Foreskin keratinocyte (primary cell): ENCODE measurements at places on chromosomes 2 and 18.

GRCh38 chr18:48824231-48824970, 126.4 kb downstream of the SMAD7 start:
- DNase-seq = no peak

- DNase-seq = no peak
Observed at GRCh38 chr18:77162580-77162979, 30.0 kb upstream of the MBP start.

GRCh38 chr2:126808929-126809328, 89.8 kb upstream of the TEX51 start:
- DNase-seq = no peak

DNA sequence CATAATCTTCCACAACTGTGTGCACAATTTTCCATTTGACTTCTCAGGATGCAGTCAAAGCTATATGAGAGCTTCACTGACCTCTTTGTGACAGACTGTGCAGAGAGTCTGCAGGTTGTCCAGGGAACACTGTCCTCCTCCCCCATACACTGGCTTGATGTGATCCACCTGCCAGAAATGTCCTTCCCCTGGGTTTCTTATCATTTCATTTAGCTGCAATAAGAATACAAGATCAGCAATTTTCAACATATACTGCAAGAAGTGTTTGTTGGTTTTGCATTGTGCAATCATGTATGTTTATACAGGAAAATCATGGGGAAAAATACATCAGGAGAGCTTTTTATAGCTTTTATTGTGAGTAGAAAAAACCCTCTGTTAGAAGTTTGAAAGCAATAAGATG, 150.7 kb downstream of the RAB3GAP1 start:
- no peak for DNase-seq

DNA sequence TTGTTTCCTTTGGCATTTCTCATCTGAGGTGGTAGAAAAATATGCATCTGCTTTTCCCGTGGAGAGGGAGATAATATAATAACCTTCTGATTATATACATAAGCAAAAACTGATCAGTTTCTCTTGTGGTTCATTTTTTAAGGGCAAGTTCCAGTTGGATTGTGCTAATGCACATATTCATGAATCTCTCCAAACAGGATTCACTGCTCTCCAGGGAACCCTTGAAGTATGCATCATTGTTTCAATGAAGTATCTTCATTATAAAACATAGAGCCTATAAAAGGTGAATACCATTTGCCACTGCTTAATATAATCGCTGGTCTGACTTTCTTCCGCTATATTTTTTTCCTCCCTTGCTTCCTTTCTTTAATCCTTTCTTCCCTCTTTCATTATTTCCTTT, 384.7 kb downstream of the FIGN start:
- DNase-seq = no peak

DNA sequence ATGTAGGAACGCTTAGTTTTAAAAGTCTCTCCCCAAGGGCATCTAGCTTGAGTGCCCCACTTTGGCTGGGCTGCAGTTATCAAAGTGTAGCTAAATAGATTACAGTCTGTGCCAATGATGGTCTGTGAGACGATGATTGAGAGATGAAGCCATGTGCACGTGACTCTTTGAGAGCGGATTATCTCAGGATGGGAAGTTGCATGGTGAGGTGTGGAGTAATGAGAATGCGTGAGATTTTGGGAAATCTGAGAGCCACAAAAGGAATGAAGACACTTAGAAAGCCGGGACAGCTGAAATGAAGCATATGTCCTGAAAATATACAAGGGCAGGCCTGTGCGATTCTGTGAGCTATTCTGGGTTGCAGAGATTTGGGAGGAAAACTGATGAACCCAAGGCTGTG, 370.0 kb downstream of the TGIF1 start:
- no peak for DNase-seq

GRCh38 chr2:137955536-137955935, 8.7 kb upstream of the HNMT start:
- no peak for DNase-seq

GRCh38 chr2:197209742-197210408, 100.7 kb downstream of the ANKRD44 start:
- DNase-seq = no peak

DNA sequence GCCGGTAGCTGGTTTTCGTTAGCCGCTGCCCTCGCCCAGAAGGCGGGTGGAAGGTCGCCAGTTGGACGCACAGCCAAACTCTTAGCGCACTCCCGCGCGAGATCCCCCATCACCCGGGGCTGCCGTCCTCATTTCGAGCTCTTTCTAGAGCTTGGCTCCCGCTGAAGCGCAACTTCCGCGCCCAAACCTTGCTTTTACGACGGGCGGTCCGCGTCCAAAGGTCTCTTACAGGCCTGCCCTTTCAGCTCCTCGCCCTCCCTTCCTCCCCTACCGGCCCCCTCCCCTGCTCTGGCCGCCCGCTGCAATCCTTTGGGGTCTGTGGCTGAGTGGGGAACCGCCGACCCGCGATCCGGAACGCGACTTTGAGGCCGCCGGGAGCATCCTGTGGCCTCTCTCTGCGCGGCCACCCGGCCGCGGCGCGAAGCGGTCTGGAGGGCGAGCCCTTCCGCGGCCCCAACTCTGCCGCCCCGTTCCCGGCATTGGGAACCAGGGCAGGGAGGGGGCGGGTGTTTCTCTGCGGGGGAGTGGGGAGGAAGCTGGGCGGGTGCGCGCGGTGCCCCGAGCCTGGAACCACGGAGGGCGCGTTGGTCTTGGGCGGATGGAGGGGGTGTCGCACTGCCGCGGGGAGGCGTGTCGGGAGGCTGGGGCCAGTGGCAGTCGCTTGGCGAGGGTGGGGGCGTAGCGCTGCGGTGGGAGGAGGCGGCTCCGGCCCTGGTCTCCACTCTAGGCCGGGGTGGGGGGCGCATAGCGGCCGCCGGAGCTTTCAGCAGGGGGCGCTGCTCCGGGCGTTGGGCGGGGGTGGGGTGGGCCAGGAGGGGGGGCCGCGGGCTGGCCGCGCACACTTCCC, at the start of gene GDF7:
GDF7 (plus strand) TSS at position 841 of the 847 bp plus-strand sequence. CDS start 96 bp downstream, outside the sequence.
- DNase-seq = no peak

DNA sequence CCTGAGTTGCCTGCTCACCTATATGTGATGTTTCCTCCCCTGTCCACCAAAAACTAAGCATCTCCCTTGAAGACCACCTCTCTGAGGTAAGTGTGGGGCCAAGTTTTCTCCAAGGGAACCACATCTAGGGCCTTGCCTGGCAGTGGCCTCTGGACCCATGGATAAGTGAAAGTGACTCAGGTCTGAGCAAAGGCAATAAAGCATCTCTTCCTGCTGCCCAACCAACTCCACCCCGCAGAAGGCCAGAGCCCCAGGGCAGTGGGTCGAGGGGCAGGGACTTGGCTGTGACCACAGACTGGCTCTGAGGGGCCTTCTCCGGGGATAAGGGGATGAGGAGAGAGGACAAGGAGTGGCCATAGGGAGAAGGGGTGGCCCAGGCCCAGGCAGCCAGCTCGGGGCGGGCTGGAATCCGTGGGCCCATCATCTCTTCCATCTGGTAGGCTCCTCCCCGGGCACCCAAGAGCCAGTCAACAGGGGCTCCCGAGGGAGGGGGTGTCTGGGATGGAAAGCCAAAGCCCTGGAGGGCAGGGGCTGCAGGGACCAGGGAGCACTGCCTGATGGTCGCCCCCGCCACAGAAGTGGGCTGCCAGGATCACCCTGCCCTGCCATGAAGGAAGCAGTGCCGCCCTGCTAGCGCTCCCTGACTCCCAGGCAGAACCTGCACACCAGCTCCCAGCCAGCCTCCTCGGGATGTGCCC, 33.4 kb downstream of the EMX1 start:
- DNase-seq = no peak

- no peak for DNase-seq
Observed at GRCh38 chr2:196067088-196067382, 1.6 kb downstream of the DNAH7 start.

- DNase-seq = no peak
Observed at GRCh38 chr2:219352448-219353023, 20.0 kb upstream of the RESP18 start.

GRCh38 chr2:5530011-5530696, 162.0 kb upstream of the SOX11 start:
- no peak for DNase-seq

- DNase-seq = no peak
Observed at GRCh38 chr18:62950246-62950645, 234.9 kb downstream of the PHLPP1 start.

DNA sequence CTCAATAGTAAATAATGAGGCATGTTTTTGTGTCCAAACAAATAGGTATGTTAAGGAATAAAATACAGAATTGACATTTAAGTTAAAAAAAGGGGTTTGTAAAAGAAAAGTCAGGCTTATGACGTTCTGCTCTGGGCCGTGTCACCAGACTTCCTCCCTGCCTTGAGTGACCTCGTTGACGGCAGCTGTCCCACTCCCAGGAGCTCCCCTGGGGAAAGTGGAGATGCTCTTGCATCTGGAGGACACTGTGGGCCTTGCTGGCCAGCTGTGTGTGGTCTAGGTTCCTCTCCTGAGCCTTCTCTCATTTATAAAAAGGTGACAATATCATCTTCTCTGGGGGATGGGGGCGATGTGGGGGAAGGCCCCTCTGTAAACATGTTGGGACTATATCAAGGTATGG, 196.2 kb downstream of the CLIP4 start:
- DNase-seq = no peak

DNA sequence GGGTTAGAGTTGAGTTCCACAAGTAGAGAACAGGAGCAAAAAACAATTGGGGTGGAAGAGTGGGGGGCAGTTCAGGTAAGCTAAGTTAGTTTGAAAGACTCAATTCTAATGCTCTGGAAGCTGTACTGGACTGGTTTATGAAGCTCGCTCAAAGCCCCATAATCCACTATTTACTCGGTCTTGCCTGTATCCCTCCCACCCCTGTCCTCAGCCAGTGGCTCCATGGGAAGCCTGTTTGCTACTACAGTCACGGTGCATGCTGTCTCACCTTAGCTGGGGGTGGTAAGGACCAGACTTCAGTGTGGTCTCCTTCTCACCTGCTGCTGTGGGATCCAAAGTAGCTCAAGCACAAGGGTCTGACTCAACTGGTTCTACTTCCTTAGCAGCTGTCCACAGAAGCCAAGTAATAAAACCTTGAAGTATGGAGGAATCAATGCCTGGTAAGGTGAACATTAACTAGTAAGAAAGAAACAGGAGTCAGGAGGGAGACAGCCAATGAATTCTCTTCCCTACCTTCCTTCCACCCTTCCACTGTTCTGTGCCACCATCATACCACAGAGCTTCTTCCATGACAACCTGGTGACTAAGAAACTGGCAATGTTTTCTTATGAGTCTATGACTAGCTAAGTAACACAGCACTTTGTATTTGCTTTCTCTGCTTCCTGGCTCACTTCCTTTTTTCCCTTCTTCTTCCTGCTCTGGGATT, 230.8 kb downstream of the SRBD1 start:
- peak; percentile 54 for DNase-seq

GRCh38 chr2:96839293-96839874, 4.4 kb downstream of the ANKRD23 start:
- no peak for DNase-seq

DNA sequence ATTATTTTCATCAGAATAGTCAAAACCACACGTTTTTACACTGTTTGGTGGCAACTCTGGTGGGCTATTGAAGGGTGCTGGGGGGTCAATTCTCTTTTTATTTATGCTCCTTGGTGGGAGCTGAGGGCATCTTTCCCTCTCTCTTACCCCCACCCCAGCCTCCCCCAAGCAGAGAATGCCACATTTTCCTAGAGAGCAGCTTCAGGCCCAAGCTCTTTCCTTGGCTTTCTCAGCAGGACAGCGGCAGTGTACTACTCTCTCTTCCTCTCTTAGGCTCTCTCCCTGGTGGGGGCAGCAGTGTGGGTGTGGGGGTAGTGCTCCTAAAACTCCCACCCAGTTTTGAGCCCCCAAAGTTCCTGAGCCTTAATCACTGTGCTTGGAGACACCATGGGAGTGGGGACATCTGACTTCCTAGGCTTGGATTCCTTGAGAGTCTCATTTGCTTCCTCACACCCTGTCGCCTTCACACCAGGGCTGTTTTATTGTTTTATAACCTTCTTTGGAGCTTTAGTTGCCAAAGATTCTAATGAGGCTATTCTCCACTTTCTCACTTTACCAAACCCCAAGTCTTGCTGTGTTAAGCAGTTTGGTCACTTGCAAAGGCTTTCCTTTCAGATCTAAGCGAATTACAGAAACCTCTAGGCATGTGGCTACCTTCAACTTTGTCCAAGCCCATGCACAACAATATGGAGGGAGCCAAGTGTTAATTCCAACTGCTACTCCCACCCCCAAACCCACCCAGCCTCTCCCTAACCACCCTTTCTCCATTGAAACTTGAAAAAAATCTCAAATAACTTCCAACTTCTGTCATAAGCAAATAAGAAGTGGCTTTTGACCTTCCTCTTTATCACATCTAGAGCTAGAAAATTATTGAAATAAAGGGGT, 6.0 kb upstream of the HOXD4 start:
- DNase-seq = no peak

GRCh38 chr2:235170536-235171521, 219.0 kb downstream of the SH3BP4 start:
- peak; percentile 67 for DNase-seq

DNA sequence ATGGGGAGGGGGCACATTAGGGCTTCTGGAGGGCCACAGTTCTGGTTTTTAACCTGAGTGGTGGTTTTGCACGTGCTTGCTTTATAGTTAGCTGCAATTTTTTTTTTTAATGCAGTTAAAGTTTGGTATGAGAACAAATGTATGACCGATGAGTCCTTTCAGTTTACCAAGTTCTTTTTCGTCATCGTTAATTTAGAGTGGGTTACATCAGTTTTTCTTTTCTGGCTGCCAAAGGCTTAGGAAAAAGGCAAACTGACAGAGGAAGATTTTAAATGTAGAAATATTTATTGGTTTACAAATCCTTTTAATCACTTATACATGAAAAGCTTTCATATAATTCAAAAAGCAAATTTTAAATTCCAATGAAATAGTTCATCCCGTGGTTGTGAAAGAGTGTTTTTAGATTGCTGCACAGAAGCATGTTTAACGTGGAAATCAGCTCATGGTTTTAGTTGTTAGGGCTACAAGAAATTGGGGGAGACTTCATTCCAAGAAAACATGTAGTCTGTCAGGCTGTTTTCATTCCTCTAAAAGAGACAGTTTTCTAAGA, 82.9 kb downstream of the MSH2 start:
- no peak for DNase-seq

DNA sequence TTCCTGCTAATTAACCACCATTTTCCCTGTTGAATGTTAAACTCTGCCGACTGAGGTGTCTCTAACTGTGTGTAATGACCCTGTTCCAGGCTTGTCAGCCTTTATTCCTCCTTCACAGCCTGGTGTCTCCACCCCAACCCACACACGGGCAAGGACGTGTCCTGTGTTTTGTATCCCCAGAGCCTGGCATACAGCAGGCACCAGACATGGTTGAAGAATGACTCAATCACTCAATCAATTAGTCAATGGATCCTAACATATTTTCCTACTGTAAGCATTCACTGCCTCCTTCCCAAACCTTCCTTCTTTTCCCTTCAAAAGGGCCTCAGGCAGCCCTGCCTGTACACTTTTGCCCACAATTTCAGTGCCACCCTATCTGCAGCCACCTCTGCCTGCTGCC, 2.7 kb upstream of the TNS1 start:
- DNase-seq = peak; percentile 65

- DNase-seq = peak; percentile 77
Observed at GRCh38 chr2:20568501-20569463, 82.1 kb downstream of the HS1BP3 start.

GRCh38 chr2:152236191-152236925, 60.8 kb upstream of the STAM2 start:
- DNase-seq = no peak

GRCh38 chr2:32360416-32360815, 3.6 kb downstream of the BIRC6 start:
- no peak for DNase-seq
